Cerebellum (tissue), 4 donors: ENCODE measurements at places on chromosomes 3 and 15. TPM values are rescaled to one million over a fixed set of nuclear protein-coding genes. Genes with fewer than 3 reads are reported as not detected.

The KNG1 gene
- total RNA-seq = not detected

The FAM81A gene
- 4.9 TPM for total RNA-seq

DNA sequence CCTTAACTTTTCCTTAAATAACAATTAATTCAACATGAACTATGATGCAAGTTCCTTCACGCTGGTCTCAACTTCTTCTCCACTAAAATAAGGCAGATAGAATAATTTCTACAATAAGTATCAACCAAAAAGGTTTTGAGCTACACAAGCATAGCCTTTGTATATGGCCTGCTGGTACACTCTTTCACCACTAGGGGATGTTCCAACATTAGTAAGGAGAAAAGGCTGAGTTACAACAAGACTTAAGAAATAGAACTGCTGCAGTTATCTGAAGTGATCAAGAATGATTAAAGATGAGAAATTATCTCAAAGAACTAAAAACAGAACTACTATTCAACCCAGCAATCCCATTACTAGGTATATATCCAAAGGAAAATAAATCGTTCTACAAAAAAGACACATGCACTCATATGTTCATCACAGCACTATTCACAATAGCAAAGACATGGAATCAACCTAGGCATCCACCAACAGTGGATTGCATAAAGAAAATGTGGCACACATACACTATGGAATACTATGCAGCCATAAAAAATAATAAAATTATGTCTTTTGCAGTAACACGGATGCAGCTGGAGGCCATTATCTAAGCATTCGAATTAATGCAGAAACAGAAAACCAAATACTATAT lies 14.4 kb downstream of the ATP13A3 start:
- DNase-seq = peak; percentile 32

GRCh38 chr3:190696777-190697501 lies 165.6 kb downstream of the GMNC start:
- DNase-seq = no peak

The FRMD5 gene
- 27.9 TPM for total RNA-seq
